Activated gamma-delta T cell treated with Interleukin-2 at 50 U/mL for 16 hours (primary cell): ENCODE measurements at places on chromosomes 3 and 15.

GRCh38 chr3:125160606-125161371, 51.8 kb downstream of the SLC12A8 start:
- no peak for DNase-seq

GRCh38 chr3:76961284-76961683, 78.6 kb upstream of the ROBO2 start:
- DNase-seq, result no peak

GRCh38 chr3:116260491-116260890, 184.8 kb downstream of the LSAMP start:
- no peak for DNase-seq

GRCh38 chr3:89947337-89947954, 840.0 kb downstream of the EPHA3 start:
- DNase-seq, result no peak

DNA sequence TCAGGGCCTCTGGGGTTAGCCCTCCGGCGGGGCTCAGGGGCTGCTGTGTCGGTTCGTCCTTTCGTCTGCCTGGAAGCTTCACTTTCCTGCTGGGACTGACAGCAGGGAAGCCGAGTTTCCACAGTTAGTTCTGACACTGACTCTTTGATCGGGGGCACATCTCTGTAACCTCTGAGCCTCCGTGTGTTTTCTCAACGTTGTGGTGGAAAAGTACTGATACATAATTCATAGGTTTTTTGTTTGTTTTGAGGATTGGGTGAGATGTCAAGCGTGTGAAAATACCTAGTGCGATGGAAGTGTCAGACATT, 481 bp downstream of the AP4E1 start:
- no peak for DNase-seq

- no peak for DNase-seq
Observed at GRCh38 chr3:114686621-114687020, 392.8 kb downstream of the TIGIT start.

- no peak for DNase-seq
Observed at GRCh38 chr3:132569153-132569552, 27.9 kb upstream of the ACKR4 start.

GRCh38 chr3:15331606-15332404, 581 bp downstream of the SH3BP5 start:
- DNase-seq, result peak; percentile 33

DNA sequence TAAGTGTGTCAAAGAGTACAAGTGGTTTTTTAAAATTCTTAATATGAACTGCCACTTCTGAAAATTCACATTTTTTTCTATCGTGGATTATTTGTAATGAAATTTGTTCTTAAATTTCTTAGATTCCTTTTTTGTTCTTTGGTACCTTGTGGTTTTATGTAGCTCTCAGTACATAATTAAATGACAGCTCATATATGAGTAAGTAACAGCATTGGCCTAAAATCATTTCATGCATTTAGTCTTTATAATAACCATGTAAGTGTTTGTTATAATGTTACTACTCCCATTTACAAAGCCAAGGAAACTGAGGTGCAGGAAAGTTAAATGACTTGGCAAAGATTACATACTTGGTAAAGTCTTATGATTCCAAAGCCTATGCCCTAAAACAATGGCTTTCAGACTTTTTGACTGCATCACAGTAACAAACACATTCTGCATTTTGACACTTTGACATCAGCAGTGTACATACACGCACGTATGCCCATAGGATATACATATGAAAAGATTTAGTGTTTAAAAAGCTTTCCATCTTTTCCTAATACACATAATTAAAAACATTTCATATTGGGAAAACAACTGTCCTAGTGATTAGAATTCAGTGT, 14.9 kb downstream of the SPRED1 start:
- no peak for DNase-seq

- no peak for DNase-seq
Observed at GRCh38 chr3:12438318-12438717, 46.0 kb upstream of the TSEN2 start.

DNA sequence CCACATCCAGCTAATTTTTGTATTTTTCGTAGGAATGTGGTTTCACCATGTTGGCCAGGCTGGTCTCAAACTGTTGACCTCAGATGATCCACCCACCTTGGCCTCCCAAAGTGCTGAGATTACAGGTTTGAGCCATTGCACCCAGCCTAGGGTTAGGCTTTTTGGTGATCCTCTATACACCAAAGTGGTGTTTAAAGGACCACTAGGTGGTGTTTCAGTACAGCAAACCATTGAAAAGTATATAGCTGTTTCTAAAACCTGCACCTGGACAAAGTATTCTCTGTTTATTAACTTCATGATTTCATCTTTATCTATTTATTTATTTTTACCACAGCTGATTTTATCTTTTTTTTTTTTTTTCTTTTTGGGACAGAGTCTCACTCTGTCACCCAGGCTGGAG, 68.4 kb downstream of the MINDY2 start:
- no peak for DNase-seq

DNA sequence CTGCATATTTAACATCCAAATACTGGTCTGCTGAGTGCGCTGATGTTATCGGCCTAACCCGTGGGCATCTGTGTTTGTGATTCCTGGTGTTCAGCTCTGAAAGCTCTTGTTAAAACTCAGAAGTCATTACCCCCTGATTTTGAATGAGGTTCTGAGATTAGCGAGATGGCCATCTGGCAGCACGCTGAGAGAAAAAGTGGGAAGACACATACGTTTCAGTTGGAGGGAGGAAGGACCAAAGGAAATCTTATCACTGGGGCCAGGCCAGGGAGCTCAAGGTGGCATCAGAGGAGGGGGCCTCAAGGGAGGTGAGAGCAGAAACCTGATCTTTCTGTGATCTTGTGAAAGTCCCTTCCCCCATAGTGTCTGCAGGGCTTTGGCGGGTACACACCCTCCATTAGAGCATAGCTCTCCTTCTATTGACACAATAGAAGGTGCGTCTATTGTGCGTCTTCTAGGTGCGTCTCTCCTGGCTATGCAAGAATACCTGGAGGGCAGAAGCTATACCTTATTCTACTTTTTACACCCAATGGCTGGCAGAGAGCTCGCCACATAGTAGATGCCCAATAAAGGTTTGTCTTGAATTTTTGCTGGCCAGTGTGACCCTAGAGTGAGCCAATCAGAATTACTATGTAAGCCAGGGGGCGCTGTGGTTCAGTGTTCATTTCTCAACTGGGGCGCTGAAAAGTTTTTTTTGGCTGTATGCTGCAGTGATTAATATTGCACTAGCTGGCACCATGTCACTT, 182.4 kb downstream of the SHQ1 start:
- DNase-seq, result peak; percentile 49
